ENCODE measurements at places on chromosomes 2 and 18.

- DNase-seq, result no peak
These were observed 334.7 kb downstream of the CYRIA start for GRCh38 chr2:16330982-16331381.

GRCh38 chr2:118843483-118844132, 3.8 kb downstream of the EN1 start:
- no peak for DNase-seq

- no peak for DNase-seq
These were observed 403.3 kb upstream of the NETO1 start for GRCh38 chr18:73270920-73271634.

- DNase-seq, result no peak
These were observed 186.9 kb upstream of the SALL3 start for GRCh38 chr18:78792736-78793135.

- DNase-seq, result no peak
These were observed 23.3 kb upstream of the MC5R start for GRCh38 chr18:13800505-13801259.

GRCh38 chr18:33201509-33201926, 239.0 kb downstream of the CCDC178 start:
- peak; percentile 80 for DNase-seq

DNA sequence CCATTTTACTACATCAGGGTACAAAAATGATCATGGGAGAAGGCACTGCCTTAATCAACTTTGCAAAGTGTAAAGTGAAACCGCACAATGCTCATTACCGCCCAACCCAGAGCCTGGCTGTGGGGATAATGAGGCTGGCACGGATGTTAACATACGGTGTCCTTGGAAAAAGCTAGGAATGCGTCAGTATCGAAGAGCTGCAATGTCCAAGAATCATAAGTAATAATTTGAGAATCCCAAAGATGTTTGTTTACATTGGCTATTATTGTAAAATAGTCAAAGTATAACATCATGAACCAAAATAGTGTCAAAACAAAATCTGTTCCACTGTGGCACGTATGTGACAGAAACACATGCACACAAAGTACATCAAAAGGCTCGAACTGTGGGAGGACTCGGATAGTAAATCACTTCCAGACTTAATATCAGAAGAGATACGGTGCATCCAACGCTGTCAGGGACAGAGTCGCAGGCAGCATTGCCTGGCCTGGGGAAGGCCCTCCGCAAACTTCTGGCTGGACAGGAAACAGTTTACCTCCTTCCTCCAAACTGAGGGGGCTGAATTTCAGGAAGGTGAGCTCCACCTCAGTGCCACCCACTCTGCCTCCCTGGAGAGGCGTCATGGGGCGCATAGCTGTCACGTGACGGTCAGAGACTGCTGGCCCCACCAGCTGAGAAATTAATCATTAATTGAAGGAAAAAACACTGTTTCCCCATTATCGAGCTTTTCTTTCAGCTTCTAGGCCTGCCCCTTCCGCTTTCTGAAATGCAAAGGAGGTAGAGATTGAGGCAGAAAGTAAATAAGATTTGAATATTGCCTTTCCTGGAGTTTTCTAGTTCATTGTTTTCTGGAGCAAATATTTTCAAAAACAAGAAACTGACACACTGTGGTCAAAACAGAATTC, 1.8 kb upstream of the ID2 start:
- no peak for DNase-seq

DNA sequence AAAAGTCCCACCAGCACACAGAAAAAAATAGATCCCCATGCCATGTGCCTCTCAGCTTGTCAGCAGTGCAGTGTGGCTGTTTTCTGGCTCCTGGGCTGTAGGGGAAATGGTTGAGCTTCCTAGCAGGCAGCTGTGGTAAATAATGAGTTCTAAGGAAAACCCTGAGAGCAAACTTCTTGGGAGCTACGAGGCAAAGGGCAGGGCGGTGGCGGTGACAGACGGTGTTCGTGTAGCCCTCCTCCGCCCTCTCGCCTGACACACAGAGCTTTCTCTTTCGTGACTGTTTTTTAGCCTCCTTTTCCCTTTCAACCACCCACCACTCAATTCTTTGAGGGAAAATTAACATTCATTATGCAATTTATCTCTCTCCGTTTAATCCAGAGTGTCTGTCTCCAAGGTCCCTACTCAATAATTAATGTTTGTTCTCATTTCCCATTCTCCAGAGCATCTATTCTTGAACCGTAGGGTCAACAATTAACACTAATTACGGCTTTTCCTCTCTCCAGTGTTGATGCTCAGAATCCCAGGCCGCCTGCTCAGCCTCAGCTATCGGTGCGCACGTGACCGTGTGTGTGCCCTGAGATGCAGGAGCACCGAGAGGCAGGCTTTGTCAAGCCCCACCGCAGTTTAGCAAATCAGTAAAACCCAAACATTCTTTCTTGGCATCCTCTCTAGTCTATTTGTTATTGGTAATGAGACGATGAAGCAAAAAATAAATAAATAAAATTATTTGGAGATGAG, 50.1 kb downstream of the KIAA2012 start:
- DNase-seq, result no peak

GRCh38 chr18:76495435-76496193, 572 bp upstream of the ZNF516 start:
- no peak for DNase-seq

DNA sequence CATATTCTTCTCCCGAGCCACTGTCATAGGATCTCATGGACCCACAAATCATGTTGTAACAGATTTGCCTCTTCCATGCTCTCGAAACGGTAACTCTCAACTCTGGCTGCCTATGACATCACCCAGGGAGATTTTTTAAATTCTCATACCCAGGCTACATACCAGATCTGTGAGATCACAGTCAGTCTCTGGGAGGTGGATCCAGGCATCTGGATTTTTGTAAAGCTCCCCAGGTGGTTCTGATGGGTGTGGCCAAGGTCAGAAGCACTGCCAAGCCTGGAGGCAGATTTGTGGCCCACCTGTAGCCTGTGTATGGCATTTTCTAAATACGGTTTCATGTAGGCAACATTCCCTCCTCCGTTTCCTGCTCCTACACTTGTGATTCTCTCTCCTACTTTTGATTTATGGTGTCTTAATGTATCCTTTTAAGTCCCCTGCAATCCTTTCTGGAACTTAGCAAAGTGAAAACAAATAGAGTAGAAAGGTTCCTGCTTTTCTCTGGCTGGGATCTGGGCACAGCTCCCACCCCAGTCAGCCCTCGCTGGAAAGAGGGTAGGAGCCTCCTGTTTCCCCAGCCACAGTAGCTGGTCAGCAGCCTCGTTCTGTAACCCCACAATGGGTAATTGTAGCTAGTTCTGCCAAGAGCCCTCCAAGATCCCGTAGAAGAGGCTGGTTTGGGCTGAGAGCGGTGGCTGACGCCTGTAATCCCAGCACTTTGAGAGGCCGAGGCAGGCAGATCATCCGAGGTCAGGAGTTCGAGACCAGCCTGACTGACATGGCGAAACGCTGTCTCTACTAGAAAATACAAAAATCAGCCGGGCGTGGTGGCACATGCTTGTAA, 96.2 kb downstream of the KLHL29 start:
- no peak for DNase-seq

- DNase-seq, result no peak
These were observed 256.5 kb downstream of the GBX2 start for GRCh38 chr2:235911633-235912233.

- no peak for DNase-seq
These were observed 170.0 kb downstream of the DNAH7 start for GRCh38 chr2:195898505-195899191.

DNA sequence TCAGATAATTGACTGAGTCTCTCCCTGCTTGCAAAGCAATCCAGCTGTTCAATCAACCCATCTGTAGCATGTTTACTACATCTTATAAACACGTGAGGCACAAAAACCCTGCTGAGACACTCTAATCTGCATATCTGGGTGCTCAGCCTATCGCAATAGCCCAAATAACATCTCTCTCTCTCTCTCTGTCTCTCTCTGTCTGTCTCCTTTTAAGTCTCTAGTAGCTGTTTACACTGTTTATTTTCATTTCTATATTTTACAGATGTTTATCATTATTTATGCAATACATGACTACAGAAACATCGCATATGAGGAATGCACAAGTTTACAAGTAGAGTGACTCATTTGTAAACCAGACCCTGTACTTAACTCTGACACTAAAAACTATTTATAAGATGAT, 422.1 kb upstream of the DSEL start:
- no peak for DNase-seq

DNA sequence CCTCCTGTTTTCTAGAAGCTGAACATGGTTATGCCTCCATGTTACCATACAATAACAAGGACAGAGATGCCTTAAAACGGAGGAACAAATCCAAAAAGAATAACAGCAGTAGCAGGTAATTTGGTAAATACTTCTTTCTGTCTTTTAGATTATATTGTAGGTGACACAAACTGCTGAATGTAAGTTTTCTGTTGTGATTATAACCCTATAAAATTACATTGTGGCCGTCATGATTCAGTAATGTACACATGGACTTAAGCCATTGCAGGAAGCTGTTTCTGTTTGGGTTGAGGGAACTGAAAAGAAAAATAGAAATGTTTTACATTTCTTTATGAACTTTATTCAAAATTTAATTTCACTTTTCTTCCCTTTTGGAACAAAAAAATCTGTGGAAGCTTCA, 1.2 kb downstream of the MXD1 start:
- no peak for DNase-seq

- no peak for DNase-seq
These were observed 457.8 kb downstream of the EIPR1 start for GRCh38 chr2:2919574-2920365.

DNA sequence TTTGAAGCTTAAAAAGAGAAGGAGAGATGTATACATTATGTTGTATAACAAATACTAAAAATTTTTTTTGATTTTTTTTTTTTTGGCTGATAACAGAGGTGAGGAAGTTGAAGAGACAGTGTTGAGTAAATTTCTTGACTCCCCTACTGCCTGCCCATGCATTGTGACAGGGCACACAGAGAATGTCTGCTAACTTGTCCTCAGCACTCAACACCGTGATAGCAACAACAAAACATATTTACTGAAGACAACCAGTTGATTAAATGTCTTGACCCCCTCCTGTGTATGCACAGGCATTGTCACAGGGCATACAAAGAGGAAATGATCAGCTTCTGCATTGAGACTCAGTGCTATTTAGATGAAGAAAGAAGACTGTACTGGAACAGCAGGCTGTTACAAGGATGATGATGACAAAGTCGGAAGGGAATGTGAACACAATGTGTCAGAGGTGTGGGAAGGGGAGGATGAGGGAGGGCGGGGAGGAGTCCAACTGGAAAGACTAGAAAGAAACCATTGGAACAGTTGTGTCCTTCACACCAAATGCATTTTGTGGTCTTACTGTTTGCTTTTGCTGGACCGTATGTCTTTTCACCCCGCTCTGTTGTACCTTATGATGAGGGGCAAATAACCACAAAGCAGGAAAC, 89.5 kb downstream of the CERS6 start:
- DNase-seq, result no peak

GRCh38 chr2:174590928-174591648, 6.5 kb downstream of the WIPF1 start:
- DNase-seq, result no peak

GRCh38 chr2:239298116-239298804, 102.6 kb downstream of the HDAC4 start:
- peak; percentile 95 for DNase-seq

- peak; percentile 46 for DNase-seq
These were observed 13.5 kb downstream of the SNED1 start for GRCh38 chr2:241011751-241012510.

DNA sequence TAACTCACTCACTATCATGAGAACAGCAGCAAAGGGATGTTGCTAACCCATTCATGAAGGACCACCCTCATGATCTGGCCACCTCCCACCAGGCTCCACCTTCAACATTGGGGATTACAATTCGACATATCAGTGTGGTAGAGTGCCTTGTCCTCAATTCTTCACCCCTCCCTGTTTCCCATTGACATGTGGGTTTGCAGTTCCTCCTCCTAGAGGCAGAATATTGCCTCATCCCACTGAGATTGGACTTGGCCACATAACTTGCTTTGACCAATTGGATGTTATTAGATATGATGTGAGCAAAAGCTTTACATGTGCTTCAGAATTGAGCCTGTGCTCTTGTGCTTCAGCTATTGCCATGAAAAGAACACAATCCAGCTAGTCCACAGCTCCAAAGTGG, 217.0 kb upstream of the CXCR4 start:
- DNase-seq, result no peak

DNA sequence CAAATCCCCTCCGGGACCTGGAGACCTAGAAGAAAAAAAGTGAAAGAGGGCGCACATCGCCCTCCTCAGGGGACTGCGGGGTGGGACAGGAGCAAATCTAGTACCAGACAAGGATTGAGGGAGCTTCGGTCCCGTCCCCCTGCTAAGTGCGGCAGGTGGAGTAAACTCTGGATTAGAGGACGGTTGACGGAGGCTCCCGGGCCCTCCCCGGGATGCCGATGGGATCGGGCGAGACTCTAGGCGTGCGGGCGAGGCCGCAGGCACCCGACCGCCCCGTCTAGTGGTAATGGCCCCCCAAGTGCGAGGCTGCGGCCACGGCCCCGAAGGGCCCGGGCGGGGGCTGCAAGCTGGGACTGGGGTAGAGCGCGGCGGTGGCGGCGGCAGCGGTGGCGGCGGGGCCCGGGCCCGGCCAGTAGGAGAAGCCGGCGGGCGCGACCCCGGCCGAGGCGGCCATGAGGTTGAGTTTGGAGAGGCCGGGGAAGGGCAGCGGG, 3.5 kb downstream of the FEV start:
- no peak for DNase-seq

- DNase-seq, result no peak
These were observed 45.0 kb downstream of the RPIA start for GRCh38 chr2:88736437-88736836.

GRCh38 chr18:46261799-46262198, 157.6 kb downstream of the HAUS1 start:
- DNase-seq, result no peak

DNA sequence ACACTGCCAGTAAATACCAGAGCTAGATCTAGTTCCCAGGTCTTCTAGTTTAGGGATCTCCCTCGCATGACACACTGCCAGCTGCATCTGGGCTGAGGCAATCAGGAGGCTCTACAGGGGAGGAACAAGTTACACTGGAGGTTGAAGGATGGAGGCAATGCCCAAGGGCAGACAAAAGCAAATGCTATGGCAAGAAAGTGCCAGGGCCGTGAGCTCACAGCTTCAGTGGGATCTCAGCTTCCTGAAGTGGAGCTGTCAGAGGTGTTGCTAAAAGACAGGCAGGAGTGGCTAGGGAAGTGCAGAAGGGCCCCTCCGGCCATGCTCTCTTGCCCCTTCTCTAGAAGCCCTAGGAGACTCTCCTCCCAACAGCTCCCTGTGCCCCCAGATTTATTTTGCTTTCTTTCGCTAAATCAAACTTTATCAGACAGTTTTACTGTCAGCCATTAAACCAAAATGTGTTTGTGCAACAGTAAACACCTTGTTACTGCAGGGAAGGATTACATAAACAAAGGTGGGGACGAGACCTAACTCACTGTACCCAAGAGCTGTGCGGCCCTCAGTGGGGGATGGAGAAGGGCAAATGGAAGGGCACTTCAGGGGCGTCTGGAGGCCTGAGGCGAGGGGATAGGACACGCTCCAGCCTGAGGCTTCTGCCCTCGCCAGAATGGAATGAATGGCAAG, 39.4 kb upstream of the PKDCC start:
- DNase-seq, result no peak

GRCh38 chr2:173193925-173194324, 118.3 kb downstream of the MAP3K20 start:
- DNase-seq, result no peak

Data from DND-41 (cell line).